ENCODE measurements at places on chromosomes 5 and 9. TPM values are rescaled to one million over a fixed set of nuclear protein-coding genes. Genes with fewer than 3 reads are reported as not detected.

SLC25A2 gene
- not detected for total RNA-seq

DDX4 gene
- not detected for total RNA-seq

OR13D1 gene
- total RNA-seq = not detected

ARL14EPL gene
- total RNA-seq = not detected

Measured in motor neuron (in vitro differentiated cells).